ENCODE measurements at places on chromosomes 1 and 21.
A peak's percentile ranks its signal among the peaks of the same experiment; 100 is the strongest.

- DNase-seq = no peak
Measured at GRCh38 chr1:220702733-220703270, 12.6 kb downstream of the C1orf115 start.

DNA sequence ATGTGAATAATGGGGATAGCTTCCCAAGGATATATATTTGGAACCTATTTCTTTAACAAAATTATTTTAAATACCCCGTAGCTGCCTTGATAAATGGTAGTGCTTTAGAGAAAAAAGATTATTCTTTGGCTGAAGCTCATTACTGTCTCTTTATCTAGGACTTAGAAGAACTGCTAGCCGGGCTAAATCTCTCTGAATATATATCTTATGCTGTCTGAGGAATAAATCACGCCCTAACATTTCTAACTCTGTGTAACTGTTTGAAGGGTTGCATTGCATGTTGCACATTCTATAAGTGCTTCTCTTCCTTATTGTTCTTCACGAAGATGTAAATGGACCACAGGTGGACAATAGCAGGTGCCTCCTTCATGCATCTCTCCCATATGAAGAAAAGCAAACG lies 585.0 kb upstream of the ZP4 start:
- DNase-seq = no peak

- DNase-seq = no peak
Measured at GRCh38 chr1:115515270-115515669, 126.5 kb upstream of the VANGL1 start.

DNA sequence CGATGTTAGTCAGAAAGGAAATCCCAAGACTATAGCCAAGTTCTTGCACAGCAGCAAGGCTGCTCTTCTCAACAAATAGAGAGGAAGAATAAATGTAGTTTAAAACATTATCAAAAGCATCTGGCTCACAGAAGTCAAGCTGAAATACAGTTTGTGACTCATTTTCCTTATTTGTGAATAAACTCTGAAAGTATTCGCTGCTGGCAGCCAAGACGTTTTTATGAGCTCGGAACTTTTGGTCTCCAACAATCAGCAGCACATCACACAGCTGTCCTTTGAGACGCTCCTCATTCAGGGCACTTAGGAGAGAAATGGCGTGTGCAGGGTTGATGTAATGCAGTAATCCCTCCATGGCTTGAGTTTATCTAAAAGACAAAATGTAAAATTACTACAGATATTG lies 16.4 kb downstream of the ZBTB21 start:
- DNase-seq = no peak

GRCh38 chr1:25504706-25505595 lies 38.5 kb upstream of the LDLRAP1 start:
- no peak for DNase-seq

DNA sequence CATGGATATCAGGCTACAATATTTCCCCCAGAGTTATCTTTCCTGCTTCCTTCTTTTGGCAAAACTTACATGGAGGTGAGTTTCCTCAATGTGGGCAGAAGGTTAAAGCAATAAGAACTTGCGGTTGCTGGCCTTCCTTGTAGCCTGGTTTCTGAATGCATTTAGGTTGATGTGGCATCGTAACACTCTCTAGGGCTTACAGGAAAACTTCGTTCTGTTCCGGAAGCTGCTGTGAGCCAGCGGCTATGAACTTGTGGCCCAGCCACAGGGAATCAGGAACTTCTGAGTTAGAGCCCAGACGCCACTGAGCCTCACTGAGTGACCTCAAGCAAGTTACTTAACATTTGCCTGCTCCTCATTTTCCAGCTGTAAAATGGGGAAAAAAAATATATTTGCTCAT lies 623.4 kb upstream of the ADAMTS5 start:
- DNase-seq = no peak

DNA sequence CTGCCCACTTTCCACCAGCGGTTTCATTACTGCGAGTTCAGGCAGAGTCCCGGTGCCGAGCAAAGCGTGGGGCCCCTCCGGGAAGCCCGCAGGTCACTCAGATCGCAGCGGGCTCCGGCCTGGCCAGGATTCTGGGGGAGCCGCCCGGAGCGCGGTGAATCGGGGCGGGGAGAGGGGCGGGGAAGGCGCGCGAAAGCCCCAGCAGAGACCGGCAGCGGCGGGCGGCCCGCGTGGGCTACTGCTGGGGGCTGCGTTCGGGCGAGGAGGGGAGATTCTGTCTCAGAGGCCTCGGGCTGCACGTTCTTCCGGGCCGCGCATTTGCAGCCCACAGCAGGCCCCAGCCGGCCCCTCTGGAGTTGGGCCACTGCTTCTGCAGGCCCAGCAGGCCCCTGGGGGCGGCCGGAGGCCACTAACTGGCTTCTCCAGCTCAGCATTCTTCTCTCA lies 64.7 kb downstream of the SCCPDH start:
- no peak for DNase-seq

GRCh38 chr1:88729297-88729696 lies 45.2 kb downstream of the PKN2 start:
- DNase-seq = no peak

DNA sequence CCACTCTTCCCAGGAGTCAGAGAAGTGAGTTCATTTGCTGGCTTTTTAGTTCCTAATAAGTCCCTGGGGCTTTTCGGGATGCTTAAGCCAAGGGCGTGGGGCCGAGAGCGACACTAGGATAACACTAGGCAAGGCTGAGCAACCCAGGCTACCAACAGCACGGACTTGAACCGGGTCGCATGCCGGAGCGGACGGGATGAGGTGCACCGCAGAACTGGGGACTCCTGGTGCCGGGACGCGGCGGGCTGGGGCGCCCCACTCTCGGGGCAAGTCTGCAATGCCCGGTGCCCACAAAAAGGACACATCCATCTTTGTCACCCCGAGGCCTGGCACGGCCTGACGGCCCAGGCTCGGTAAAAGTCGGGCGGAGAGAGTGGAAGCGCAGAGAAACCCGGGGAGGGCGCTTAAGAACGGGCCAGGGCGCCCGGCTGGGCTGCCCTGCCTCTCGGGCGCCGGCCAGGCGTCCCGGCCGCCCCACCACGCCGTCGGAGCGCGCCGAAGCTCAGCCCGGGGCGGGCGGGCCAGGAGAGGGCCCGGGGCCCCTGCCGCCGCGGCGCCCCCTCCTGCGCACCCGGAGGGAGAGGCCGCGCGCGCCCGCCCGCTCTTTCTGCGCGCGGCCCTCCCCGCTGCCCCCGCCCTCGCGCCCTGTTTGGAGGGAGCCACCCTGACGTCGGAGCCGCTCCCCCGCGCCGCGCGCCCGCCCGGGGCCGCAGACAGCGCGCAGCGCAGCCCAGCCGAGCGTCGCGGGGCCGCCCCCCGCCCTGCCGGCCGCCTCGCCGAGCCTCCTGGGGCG lies at the start of gene NBL1:
NBL1 (plus strand) TSS at position 710 of the 793 bp plus-strand sequence. CDS start 10,720 bp downstream, outside the sequence.
- DNase-seq = peak; percentile 28

DNA sequence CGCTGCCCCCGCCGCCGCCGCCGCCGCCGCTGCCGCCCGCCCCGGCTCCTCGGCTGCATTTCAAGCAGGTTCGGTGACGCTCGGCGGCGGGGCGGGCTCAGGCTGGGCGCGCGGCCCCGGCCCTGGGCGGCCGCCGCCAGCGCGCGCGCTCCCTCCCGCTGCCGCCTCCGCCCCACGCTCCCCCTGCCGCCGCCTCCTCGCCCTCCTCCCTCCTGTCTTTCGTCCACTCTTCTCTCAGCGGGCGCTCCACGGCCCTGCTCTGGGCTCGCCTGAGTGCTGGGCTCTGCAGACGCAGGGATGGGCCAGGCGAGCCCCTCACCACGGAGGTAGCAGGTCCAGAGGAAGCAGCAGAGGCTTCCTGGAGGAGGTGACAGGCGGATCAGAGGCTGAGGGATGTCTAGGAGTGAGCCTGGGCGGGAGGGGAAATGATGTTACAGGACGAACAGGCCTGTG lies at the start of gene LRP8:
LRP8 (minus strand) TSS at position 62 of the 453 bp plus-strand sequence. CDS start 158 bp downstream, outside the sequence.
- peak; percentile 62 for DNase-seq

- DNase-seq = no peak
Measured at GRCh38 chr1:243465738-243466137, 209.9 kb downstream of the SDCCAG8 start.

DNA sequence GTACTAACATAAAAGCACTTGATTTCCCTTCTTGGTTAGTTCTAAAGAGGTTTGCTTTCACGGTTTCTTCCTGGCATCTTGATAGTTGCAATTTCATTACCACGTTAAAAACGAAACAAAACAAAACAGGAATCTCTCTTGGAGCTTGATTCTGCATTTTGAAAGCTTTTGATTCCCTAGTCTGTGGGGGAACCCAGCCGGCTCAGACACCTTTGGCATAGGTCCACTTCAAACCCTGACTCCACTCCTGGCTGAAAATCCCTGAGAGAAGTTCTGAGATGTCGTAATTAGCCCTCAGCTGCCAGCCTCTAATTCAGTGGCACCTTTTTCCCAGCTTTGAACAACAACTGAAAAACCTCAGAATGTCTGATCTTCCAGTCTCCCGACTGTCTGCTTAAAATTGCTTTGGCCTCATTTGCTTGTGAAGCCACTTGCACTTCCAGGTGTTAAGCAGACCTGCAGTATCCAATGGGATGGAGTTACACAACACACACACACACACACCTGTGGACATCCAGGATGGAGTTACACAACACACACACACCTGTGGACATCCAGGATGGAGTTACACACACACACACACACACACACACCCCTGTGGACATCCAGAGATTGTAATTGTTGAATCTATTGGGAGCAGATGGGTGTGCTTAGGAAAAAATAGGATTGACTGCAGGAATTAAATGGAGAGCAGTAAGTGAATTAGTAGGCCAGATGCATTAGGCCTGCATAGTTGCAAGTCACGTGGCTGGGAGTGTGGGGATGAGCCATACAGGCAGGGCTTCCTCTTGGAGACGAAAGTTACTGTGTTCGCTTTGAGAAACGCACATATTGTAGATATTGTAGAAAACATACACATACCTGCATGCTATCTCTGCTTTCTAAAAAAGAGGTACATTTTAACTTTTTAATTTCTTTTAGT lies 285.6 kb upstream of the FMN2 start:
- DNase-seq = no peak

DNA sequence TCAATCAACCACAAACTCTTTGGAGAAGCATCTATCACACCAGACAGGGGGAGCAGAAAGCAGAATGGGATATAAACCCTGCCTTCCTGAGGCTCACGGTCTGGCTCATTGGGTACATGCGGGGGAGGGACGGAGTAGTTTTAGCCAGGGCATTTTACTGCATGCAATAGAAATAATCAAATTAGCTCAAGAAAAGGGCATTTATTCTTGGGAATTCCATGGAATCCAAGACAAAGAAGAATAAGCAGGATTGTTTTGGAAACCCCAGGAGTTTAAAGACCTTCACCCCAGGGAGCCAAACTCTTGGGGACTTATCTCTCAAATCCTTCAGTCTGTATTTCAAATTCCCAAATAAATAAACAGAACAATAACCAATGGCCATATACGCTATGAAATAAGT lies 5.2 kb upstream of the KAZN start:
- no peak for DNase-seq

DNA sequence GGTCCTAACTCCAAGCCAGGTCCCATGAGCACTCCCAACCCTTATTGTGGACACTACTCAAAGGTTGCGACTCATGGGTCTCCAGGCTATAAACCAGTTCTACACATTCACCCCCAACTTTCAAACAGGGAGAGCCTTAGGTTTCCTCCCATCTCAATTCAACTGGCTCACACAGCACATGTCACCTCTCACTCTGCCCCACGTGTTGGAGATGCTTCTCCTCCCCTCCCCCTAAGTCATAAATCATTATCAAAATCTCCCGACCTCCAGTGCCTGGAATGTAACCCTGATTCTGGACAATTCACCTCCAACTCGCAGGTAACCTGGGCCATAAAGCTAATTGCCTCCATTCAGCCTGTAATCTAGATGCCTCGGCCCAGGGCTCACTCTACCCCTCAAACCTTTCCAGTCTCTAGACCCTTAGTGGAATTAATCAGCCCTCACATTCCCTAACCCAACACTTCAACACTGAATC lies 595 bp downstream of the AK2 start:
- DNase-seq = peak; percentile 24

- DNase-seq = no peak
Measured at GRCh38 chr1:79792219-79792930, 785.8 kb upstream of the ADGRL4 start.

All from stimulated activated CD4-positive, alpha-beta T cell treated with anti-CD3 and anti-CD28 coated beads, Interleukin-12 subunit alpha, Interleukin-12 subunit beta, amount 100 ng/mL, for 48 hours (primary cell).